ENCODE measurements at places on chromosomes 7 and 10.
A peak's percentile ranks its signal among the peaks of the same experiment; 100 is the strongest.

GRCh38 chr7:53383131-53383530 lies 347.7 kb downstream of the POM121L12 start:
- DNase-seq: no peak

- no peak for DNase-seq
Observed at GRCh38 chr10:72171175-72171630, 44.6 kb upstream of the ANAPC16 start.

- no peak for DNase-seq
Observed at GRCh38 chr7:101871351-101871750, 53.9 kb downstream of the CUX1 start.

GRCh38 chr7:12296051-12296570 lies 85.0 kb downstream of the TMEM106B start:
- no peak for DNase-seq

- DNase-seq: no peak
Observed at GRCh38 chr7:111413739-111414138, 148.6 kb downstream of the IMMP2L start.

- no peak for DNase-seq
Observed at GRCh38 chr10:131090761-131091661, 220.5 kb downstream of the TCERG1L start.

- peak; percentile 25 for DNase-seq
Observed at GRCh38 chr10:124354411-124355382, 64.0 kb downstream of the OAT start.

- DNase-seq: no peak
Observed at GRCh38 chr7:94276027-94276426, 118.7 kb upstream of the COL1A2 start.

DNA sequence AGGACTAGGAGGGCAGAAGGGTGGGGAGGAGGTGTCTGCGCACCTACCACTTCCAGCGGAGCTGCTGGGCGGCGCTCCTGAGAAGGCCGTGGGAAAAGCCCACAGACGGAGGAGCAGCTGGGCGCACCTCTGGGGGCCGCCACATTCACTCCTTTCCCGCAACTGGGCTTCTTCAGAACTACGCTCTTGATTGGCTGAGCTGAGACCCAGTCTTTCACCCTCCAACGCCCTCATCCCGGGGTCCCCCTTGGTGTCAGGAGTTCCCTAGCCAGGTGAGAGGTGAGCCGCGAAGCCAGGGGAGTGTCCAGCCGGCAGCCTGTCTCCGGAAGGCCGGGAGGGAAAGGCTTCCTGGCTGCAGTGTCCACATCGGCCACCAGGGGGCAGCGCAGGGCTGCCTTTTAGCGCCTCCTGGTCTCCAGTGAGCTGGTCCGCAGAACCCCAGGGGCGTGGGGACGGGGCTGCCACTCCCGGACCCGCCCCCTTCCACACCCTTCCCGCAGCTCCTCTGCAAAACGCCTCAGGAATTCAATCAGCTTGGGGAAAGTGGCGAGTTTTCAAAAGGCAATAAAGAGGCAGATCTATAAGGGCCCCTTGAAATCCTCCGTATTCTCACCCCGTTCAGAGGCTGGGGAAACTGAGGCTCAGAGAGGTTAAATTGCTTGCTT lies 98.8 kb downstream of the CHST15 start:
- peak; percentile 72 for DNase-seq

DNA sequence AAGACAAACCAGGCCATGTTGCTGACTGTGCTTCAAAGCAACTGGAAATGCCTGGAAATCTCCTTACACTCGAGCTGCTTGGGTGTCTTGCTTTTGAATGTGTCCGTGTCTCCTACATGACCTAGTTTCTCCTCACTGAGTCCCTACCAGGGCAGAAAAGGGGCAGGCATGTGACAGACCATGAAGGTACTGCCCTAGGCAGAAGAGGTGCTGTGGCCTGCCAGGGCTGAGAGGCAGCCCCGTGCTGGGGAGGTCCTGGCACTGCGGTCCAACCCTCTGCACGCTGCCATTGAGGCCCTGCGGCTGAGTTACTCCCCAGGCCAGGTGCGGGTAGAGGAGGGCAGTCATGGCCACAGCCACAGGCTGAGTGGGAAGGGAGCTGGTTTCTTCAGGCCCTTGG lies 159.3 kb downstream of the LYZL1 start:
- DNase-seq: no peak

- DNase-seq: no peak
Observed at GRCh38 chr10:95552679-95553342, 8.4 kb downstream of the SORBS1 start.

DNA sequence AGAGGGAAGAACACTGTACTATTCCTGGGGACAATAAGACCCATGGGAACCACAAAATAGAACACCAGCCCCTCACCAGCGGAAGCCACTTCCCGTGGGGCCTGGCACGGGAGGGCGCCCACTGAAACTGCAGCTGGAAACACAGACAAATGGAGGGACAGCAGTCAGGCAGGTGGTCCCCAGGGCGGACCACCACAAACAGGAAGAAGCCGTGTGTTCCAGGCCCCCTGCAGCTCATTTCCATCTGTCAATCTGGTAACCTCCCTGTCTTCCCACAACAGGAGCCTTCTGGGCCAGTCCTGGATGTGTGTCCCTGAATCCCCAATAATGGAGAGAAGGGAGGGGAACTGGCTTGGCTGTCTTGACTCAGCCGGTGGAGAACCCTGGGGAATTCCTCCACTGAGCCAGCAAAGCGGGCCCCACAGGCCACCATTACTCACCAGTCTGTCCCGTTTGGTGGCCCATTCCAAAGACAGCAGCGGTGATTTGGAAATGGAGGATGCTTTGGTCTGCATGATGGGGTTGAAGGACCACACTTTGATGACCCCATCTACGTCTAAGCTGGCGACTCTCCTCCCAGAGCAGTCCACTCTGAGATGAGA lies 16.7 kb downstream of the WDR91 start:
- DNase-seq: no peak

- DNase-seq: no peak
Observed at GRCh38 chr10:118062798-118063238, 16.1 kb upstream of the RAB11FIP2 start.

GRCh38 chr10:47175181-47176123 lies 124.5 kb upstream of the GDF10 start:
- no peak for DNase-seq

DNA sequence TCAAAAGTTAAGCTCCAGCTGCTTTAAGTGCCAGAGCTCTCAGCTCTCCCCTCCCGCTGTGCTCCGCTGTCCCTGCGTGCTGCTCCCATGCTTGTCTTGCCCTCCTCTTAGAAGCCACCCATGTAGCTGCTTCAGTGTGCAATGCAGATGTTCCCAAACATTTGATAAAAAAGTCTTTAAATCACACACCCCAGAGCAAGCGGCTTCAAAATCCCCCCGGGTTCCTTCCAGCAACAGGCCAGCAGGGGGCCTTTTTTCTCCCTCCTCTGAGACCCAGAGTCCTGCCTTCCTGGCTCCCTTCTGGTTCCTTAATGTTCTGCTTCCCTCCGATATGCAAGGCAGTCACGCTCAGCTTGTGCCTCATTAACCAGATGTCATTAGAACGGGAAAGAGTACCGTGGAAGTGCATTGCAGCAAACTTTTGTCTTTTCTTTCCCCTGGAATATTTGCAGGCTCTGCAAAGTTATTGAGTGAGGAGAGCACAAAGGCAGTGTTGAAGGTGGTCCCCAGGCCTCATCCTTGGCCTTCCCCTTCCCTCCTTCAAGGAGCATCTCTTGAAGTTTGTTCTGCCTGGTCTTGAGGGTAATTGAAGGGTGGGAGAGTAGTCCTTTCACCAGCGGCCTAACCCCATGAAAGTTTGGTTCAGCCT lies 25.5 kb downstream of the LDB3 start:
- DNase-seq: peak; percentile 4

DNA sequence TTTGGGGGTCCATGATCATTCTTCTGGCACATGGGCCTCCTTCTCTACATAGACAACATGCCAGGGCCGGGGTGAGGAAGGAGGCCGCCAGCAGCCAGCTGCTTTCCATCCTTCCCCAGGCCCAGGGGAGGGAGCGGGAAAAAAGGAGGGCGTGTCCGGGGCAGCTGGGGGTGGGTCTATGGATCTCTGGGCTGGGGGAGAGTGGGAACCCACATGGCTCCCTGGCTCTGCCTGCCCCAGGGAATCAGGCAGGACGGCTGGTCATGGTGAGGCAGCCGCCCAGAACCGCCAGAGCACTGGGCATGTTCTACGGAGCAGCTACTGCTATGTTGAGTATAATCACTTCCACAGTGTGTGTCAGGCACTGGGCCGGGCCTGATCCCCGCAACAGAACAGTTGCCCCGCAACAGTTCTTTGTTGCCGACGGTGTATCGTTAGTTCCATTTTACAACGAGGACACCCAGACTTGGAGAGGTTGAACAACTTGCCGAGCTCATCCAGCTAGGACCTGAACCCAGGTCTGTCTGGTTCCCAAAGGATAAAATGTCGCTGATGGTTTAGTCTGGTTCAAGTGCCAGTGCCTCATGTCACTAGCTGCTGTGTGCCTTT lies 6.4 kb upstream of the IRF5 start:
- DNase-seq: no peak

DNA sequence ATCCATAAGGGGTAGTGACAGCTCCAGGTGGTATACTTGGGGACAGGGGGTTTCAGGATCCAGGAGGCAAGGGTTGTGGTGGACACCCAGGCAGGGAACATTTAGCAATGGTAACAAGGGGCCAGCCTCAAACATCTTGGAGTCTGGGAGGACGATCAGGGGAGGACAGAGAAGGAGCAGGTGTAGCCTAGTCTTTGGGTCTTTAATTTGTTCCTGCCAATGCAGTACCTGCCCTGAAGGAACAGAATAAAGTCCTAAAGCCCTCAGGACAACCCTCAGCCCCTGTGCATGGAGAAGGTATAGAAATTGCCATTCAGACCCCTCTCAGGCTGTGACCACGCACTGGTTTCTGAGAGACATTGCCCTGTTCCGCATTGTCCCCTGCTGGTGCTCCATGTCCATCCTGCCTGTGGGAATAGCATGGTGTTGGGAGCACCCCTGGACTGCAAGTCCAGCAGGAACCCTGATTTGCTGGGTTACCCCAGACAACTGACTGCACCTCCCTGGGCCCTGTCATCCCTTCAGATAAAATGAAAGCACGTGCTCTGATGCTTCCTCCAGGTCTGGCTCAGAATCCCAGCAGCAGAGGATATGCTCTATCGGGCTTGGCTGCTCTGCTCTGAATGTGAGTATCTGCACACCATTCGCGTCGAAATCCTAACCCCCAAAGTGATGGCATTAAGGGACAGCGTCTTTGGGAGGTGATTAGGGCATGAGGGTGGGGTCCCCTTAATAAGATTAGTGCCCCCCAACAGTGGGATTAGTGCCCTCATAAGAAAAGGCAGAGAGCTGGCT lies 24.2 kb downstream of the DDC start:
- no peak for DNase-seq

DNA sequence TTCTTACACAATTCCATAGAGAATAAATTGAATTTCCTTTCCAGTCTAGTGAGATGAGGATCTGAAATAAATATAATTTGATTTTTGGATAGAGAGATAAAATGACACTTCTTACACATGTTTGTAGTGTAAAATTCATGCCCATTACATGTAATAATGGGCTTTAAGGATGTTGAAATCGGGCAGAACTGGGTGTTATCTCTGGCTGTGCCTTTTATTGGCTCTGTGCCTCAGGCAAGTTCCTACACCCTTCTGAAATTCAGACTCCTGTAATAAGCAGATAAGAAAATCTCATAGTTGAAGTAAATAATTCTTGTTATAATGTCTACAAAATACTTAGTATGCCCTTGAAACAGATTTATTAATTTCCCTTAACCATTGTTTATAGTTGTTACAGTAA lies 125.6 kb downstream of the SEMA3A start:
- DNase-seq: no peak

DNA sequence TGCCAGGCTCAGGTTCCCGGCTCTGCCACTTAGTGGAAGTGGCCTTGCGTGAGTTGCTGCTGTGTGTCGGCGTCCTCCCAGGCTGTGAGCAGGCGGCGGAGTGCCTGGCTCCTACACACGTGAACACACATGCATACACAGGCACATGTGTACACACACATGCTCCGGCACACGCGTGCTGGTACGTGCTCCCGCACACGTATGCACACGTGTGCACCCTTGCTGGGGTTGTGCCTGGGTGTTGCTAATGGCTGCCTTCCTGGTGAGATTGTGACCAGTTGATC lies 107.6 kb downstream of the INPP5A start:
- no peak for DNase-seq

GRCh38 chr7:81791568-81792518 lies 22.0 kb upstream of the HGF start:
- DNase-seq: no peak

- DNase-seq: no peak
Observed at GRCh38 chr10:124362568-124362967, 56.2 kb downstream of the OAT start.

- no peak for DNase-seq
Observed at GRCh38 chr10:116995648-116996047, 9.3 kb downstream of the SHTN1 start.

DNA sequence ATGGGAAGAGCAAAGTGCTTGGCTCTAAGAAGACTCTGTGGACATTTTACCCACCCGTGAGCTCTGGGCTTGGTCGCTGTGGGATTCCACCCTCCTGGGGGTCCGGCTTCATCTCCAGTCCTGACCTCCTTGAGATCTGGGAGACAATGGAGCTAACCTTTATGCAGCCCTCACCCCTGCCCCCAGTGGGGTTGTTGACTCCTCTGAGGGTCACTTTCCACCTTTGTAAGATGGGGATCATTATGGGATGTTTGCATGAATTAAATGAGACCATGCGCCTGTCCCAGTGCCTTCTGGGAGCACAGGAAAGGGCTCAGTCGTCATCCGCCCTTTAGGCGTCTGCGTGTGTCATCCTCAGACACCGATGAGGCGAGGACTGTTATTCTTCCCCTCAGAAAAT lies 237.2 kb downstream of the SKAP2 start:
- DNase-seq: no peak

GRCh38 chr10:76082956-76083355 lies 651.5 kb downstream of the LRMDA start:
- DNase-seq: no peak

- DNase-seq: no peak
Observed at GRCh38 chr7:57071-57470, 135.3 kb upstream of the FAM20C start.

DNA sequence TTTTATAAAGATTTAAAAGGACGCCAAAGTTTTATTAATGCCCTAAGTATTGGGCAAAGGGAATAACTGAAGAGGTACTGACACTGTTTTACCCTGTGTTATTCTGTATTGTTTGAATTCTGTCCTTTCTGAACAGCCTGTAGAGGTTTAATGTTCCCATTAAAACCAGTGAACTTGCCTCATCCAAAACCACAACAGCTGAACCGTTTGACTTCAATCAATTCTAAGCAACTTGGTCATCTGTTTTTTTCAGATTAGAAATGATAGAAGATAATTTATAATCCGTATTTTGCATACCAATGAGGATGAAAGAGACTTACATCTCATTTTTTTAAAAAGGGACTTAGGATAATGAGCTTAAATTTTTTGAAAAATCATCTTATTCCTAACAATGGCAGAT lies 40.4 kb downstream of the HACD1 start:
- no peak for DNase-seq

DNA sequence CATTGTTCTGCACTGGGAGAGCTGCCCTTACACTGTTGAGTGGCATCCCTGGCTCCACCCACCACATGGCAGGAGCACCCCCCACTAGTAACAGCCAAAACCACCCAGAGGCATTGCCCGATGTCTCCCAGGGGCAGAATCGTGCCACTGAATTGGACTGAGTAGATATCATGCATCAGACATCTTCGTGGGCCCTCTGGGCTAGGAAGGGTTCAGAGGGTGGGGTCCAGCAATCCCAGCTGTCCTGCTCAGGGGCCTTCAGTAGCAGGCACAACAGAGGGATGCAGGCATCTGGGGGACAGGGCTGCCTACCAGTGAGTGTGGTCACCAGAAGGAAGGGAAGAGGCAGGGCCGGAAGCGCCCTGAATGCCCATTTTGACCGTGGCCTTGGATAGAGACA lies 119.7 kb upstream of the PPP2R2D start:
- no peak for DNase-seq

Data from activated T-cell treated with anti-CD3 and anti-CD28 coated beads for 24 hours (primary cell).